ENCODE measurements at places on chromosomes 12 and 14.

- no peak for DNase-seq
Measured at GRCh38 chr14:91295276-91295845, 50.9 kb upstream of the GPR68 start.

GRCh38 chr12:56897844-56898361 is 36.3 kb downstream of the SDR9C7 start:
- DNase-seq = no peak

GRCh38 chr12:6606331-6607131 is 648 bp downstream of the CHD4 start:
- peak; percentile 47 for DNase-seq

GRCh38 chr12:851343-851742 is 98.2 kb downstream of the RAD52 start:
- no peak for DNase-seq

- no peak for DNase-seq
Measured at GRCh38 chr12:69313209-69313608, 35.0 kb upstream of the LYZ start.

DNA sequence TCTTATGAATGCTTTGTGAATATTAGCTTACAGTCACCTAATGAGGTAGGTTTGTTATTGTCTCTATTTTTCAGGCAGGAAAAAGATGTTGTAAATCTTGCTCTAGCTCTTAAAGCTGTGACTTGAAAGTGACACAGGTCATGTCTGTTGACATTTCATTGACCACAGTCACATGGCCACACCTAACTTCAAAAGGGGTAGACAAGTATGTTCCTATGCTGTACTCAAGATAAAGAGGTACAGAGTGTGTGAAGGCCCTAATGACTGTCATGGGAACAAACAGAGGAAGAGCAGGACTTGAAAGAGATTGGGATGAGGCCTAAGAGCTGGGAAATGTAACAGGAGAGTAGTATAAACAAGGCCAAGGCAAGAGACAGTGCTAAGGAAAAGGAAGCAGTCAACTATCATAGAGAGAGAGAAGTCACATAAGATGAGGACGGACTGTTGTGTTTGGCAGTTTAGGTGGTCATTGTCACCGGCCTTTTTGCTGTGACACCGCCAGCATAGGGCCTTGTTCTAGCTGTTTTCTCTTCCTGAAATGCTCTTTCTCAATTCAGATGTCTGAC is 181.0 kb downstream of the CFAP54 start:
- no peak for DNase-seq

- no peak for DNase-seq
Measured at GRCh38 chr14:42002141-42002540, 395.5 kb downstream of the LRFN5 start.

- no peak for DNase-seq
Measured at GRCh38 chr14:80419345-80419744, 208.0 kb upstream of the DIO2 start.

DNA sequence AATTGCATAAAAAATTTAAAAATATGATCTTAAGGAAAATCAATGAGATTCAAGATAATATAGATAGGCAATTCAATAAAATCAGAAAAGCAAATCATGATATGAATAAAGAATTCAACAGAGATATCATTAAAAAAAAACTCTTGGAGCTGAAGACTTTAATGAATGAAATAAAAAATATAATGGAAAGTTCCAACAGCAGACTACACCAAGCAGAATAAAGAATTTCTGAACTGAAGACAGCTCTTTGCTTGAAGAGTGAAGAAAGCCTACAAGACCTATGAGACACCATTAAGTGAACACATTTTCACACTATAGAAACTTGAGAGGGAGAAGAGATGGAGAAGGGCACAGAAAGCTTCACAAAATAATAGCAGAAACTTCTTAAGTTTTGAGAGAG is 45.9 kb downstream of the PLBD1 start:
- DNase-seq = no peak

DNA sequence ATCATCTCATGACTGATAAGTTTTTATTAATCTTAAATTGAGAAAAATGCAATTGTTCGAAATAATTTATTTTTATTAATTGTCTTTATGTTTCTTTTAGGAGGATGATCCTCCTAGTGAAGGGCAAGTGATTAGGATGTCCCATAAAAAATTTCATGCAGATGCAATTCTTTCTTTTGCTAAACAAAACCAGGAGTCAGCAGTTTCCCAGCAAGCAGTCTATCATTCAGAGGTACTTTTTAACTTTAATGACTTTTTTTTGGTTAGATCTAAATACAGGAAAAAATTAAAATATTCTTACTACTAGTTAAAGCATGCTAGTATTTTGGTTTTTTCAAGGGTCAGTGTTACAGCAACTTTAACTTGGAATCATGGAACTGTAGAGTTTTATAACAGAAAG is 64.5 kb downstream of the KIAA0586 start:
- DNase-seq = no peak

GRCh38 chr14:85501751-85502150 is 28.2 kb upstream of the FLRT2 start:
- no peak for DNase-seq

- no peak for DNase-seq
Measured at GRCh38 chr14:68574906-68575305, 218.0 kb downstream of the ZFP36L1 start.

- peak; percentile 9 for DNase-seq
Measured at GRCh38 chr12:62006076-62006732, 254.0 kb upstream of the USP15 start.

DNA sequence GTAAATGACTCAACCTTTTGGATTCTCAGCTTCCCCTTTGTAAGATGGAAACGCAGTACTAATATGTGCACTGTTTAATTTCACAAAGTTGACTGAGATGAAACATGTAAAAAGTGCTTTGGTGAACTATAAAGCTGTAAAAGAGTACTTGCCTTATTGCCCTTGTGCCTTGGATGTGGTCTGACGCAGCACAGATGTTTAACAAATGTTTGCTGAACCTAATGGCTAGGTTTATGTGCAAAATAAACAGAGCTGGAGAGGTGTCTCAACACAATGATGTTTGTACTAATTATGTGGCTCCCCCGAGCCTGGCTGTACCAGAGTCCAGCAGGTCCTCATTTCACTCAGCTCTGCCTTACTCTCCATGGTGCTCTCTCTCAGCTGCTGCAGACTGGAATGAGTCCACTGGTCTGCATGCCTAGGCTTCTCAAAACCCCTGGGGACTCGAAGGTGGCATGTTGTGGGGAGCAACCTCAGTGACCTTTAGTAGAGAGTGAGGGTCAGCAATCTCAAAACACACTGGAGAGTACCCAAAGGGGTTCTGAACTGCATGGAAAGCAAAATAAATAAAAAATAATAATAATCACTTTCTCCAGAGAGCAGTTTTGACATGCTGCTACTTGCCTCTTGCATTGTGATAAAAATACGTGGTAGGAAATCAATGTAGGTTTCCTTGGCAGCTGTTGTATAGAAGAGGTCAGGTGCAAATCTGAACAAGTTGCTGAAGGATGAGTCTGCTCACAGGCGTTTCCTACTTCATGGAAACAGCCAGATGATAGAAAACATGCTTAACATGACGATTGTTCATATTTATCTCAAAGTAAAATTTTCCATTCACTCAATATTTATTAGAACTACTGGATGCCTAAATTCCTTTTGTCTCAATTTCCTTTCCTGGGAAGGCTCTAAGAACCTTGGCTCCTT is 8.5 kb upstream of the AMIGO2 start:
- DNase-seq = no peak

DNA sequence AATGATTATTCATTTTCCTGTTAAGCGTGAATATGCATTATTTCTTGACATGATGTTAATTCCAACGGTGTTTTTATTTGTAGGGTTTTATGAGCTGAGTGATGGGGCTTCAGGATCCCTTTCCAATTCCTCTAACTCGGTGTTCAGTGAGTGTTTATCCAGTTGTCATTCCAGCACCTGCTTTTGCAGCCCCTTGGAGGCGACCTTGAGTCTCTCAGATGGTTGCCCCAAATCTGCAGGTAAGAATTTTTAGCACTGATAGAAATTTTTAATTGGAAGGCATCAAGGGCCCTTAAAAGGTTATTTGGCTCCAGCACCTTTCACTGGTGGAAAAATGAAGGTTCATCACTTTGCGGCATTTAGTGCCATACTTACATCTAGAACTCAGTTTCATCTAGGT is 3.7 kb downstream of the DACT1 start:
- DNase-seq = no peak

- no peak for DNase-seq
Measured at GRCh38 chr14:49303946-49304516, 282.1 kb downstream of the RPS29 start.

- DNase-seq = no peak
Measured at GRCh38 chr12:22038734-22039133, 7.3 kb upstream of the CMAS start.

DNA sequence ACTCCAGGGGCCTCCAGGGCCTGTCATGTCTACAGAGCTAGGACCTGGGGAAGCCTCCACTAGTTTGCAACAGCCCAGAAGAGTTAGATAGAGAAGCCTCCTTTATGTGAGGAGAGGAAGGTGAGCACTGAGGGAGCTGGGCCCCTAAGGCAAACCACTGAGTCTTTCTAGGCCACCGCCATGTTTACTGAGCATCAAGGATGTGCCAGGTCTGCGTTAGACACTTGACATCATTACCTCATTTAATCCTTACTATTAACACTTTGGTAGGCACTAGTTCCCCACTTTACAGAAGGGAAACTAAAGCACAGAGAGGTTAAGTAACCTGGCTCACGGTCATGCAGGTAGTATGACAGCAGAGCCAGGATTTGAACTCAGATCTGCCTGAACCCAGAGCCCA is 12.9 kb downstream of the CTDSP2 start:
- no peak for DNase-seq

DNA sequence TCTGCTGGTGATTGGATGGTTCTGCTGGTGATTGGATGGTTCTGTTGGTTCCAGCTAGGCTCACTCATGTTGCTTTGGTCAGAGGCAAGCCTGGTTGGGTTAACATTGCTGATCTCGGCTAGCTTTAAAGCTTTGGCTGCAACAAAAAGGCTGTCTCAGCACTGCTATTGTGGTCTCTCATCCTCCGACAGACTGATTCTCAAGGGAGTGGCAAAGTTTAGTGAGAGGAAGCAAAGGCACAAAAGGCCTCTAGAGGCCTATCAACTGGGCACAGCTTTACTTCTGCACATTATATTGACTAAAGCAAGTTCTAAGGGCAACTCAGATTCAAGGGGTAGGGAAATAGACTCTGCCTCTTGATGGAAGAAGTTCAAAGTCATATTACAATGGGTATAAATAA is 84.7 kb upstream of the LGR5 start:
- no peak for DNase-seq

DNA sequence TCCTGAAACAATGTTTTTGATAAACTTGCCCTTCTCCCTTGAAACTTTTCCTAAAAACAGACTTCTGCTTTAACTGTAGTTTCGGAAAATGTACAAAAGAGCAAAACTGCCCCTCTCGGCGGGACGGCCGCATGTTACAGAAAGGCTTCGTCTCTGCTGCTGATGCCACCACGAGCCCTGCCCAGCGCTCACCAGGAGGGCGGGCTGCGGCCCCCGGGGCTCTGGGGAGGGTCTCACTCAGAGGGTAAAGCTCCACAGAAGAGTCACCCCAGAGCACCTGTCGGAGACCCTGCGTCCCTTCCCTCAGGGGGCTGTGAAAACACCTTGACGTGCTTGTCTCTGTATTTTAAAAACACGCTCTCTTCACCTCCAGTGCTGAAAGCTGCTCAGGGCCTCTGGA is 12.5 kb upstream of the GOLGA3 start:
- DNase-seq = no peak

DNA sequence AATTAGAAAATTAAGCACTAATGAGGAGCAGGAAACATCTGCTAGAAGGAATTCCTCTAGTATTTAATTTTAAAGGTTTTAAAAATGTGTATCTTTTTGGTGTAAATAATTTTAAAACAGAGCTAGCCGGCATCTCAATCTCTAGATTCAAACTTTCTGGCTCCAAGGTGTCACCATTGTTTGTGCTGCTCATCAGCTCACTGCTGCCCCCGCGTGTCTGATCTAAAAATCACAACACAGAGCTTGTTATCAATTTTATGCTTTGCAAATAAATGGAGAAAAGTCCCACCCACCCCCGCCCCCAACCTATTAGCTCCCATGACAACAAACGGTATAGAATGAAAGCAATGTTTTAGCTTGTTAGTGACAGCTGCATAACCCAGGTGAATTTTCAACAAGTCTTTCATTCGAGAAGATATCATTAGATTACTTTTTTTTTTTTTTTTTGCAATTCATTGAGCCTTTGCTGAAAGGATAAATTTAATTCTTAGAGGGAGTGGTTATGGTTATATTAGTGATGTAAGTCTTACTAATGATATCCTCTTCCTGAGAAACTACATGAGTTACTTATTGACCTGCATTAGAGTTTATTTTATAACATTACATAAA is 11.3 kb upstream of the ABHD12B start:
- peak; percentile 79 for DNase-seq

- DNase-seq = no peak
Measured at GRCh38 chr12:6635375-6635855, 344 bp downstream of the LPAR5 start.

- DNase-seq = no peak
Measured at GRCh38 chr12:42124764-42125387, 19.8 kb downstream of the GXYLT1 start.
